ENCODE measurements at places on chromosomes 3 and 15. TPM values are rescaled to one million over a fixed set of nuclear protein-coding genes. Genes with fewer than 3 reads are reported as not detected.

The ANKUB1 gene
- total RNA-seq = not detected

The PLIN1 gene
- total RNA-seq = 22.6 TPM

The SELENOS gene
- 60.6 TPM for total RNA-seq

The CLRN1 gene
- total RNA-seq = not detected

The ADCY5 gene
- 163 TPM for total RNA-seq

DNA sequence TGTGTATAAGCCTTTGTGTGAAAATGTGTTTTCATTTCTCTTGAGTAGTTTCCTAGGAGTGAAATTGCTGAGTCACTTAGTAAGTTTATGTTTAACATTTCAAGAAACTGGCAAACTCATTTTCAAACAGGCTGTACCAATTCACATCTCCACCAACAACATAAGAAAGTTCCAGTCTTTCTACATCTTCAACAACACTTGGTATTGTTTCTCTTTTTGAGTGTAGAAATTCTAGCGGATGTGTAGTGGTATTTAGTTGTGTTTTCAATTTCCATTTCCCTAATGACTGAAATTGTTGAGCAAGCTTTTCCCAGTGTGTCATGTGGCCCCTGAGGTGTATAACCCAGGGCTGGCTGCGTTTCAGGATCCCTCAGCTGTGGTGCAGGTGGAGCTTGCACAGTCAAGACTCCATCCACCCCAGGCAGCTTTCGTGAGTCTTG is 258.5 kb downstream of the PDCD6IP start:
- no peak for DNase-seq

DNA sequence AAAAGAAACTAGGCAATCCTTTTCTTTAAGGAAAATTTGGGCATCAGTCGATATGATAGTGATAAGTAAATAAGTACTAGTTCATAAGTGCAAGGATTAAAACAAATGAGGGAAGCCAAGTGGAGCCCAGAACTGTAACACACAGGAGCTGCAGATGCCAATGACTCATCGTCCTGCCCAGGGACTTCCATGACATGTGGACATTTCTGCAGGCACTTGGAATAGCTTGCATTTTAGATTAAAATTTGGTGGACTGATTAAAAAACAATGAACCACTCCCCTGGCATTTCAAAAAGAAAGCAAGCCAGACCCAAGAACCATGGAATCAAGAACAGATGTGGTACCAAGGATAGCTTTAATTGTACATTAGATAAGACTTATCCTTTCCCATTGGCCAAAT is 2.9 kb downstream of the SAMD7 start:
- DNase-seq = no peak

DNA sequence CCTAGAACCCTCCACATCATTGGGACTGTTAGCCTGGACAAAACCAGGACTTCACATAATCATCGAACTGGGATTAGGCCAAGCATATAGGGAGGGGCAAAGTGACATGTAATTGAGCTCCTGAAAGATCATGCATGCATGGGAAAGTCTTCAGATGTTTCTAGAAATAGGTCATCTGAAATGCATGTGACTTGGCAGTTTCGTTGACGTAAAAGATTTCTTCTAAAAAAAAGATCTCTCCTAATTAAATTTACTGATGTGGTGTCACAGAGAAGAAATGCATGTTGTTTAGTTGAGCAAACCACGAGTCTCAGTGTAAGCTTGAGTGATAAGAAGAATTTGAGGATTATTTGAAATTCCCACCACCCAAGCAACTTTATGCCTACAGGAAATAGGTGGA is 70.0 kb upstream of the LIMD1 start:
- no peak for DNase-seq

DNA sequence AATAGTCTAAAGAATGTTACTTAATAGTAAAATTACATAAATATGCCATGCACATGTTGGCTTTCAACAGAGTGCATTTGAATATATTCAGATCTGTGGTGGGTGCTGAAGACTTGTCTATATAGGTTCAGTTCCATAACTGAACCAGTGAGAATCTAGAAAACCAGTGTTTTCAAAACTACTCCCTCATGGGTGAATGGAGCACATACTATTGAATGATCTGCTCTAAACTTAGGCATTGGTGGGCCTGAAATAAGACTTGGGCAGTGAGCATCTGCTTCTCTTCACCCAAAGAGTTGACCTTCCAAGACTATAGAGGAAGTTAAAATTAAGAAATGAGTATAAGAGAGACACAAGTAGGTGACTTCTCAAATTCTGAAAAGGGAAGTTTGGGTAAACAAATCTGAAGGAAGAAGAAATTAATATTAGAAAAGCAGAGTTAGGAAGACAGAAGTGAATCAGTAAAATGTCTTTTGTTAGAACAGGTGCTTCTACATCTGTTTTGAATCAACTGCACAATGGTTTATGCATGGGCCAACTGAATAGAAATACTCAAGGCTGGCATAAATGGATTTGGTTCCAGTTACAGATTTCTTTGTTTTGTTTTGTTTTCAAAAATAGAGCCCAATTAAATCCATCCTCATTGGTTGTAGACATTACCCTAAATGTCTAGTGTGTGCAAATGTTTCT is 19.3 kb downstream of the ALCAM start:
- no peak for DNase-seq

DNA sequence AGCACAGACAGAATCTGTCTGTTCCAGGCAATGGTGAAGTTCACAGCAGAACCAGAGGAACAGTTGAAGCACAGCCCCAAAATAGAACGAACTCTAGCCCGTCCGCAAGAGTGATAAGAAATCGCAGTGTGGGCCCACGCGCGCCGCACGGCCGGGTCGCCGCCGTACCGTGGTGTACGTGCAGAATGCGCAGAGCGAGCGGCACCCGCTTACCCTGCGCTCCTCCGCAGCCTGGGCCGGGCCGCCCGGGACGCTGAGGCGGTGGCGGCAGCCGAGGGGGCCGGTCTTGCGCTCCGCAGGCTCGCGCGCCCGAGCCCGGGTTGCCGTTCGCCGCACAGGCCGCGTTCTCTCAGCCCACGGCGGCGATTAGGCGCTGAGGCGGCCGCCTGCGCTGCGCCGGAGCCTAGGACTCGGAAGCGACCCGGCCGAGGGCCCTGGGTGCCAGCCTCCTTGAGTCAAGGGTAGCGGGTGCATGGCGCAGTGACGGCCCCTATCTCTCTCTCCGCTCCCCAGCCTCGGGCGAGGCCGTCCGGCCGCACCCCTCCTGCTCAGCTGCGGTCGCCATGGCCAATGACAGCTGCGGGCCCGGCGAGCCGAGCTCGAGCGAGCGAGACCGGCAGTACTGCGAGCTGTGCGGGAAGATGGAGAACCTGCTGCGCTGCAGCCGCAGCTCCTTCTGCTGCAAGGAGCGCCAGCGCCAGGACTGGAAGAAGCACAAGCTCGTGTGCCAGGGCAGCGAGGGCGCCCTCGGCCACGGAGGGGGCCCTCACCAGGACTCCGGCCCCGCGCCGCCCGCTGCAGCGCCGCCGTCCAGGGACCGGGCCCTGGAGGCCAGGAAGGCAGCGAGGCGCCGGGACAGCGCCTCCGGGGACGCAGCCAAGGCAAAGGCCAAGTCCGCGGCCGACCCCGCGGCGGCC is 20.5 kb downstream of the WDR73 start:
- DNase-seq = peak; percentile 73

GRCh38 chr3:127185962-127186674 is 6.8 kb upstream of the PRR23E start:
- DNase-seq = no peak

DNA sequence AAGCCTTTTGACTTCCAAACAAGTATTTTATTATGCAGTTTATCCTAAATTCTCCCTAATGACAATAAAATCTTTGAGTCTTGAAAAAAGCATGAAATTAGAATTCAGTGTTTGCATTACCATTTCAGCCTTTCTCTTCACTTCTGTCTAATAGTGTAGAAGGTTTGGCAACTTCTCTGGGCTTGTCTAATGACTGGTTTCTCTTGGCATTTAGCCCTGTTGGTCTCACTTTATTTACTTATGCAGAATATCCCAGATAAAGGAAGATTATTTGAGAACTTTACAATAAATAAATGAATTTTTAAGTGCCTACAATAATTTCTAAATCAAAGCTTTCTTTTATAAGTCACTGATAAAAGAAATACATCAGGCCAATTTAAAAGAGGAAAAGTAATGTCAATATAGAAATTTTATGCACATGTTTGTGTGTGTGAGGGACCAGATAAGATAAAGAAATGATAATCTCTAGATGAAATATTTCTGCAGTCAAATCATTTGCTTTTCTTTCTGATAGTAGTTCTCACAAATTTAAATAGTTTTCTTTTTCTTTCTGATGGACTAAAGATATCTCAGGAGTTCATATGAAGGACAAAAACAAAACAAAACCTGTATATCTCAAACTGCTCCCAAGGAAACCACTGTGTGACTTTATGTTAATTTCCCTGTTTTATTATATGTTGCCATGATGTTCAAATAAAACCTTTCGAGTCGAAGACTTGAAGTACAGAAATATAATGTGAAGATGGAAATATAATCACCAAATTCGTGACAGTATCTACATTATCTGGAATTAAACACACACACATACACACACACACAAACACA is 533.1 kb upstream of the CBLB start:
- no peak for DNase-seq

Data from right atrium auricular region (tissue), 2 donors.